ENCODE measurements at places on chromosomes 5 and 9.

- no peak for DNase-seq
These were observed 27.3 kb upstream of the ANGPTL2 start for GRCh38 chr9:127149463-127150390.

- no peak for DNase-seq
These were observed 25.4 kb downstream of the IRF1 start for GRCh38 chr5:132465059-132465707.

DNA sequence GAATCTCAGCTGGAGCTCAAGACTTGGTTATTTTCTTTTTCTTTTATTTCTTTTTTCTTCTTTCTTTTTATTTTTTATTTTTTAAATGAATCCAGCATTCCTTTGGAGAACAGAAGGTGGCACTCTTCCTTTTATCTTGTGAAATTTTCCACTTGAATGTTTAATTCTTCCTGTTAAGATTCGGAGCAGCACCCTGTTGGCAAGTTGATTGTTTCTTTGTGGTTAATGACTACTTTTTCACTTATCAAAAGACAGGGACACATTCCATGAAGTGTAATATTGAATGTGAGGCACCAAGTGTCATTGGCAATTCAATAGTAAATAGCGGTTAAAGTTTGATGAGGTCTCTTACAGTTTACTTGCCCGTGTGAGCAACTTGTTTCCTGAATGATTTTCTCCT is 240.5 kb upstream of the CHD1 start:
- peak; percentile 29 for DNase-seq

DNA sequence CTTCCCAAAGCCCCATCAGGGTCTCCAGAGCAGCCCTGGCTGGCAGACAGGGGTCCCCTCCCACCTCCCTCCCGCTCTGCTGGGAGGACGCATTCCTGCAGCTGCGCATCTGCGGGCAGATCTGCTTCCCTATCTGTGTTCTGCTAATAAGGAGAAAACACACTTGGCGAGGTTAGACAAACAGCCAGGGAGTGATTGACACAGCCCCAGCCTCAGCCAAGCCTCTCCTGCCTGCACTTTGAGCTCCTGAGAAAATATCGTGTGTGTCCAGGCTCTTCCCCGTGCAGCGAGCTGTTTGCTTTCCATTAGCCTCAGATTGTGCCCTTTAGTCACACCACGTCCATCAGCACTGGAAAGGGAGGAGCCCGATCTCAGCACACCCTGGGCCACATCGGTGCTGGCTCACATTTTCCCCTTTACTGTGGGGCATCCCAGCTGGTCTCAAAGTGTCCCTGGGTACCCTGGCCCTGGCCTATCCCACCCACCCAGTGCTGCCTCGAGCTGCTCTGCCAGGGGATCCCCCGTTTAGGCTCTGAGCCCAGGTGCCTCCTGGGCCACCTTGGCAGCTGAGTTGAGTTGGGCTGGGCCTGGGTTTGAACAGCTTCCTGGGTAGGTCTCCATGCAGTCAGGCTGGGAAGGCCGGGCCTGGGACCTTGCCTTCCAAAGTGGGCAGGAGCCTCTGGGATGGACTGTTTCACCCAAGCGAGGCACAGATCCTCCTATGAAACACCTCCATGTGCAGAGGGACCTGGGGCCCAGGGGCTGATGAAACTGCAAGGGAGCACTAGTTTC is 61.1 kb downstream of the BARX1 start:
- DNase-seq: no peak

- no peak for DNase-seq
These were observed 232.0 kb downstream of the IRX1 start for GRCh38 chr5:3827624-3828023.

- DNase-seq: no peak
These were observed 49.1 kb upstream of the TEK start for GRCh38 chr9:27059907-27060306.

GRCh38 chr9:86575825-86576525 is 221.8 kb upstream of the TUT7 start:
- no peak for DNase-seq

DNA sequence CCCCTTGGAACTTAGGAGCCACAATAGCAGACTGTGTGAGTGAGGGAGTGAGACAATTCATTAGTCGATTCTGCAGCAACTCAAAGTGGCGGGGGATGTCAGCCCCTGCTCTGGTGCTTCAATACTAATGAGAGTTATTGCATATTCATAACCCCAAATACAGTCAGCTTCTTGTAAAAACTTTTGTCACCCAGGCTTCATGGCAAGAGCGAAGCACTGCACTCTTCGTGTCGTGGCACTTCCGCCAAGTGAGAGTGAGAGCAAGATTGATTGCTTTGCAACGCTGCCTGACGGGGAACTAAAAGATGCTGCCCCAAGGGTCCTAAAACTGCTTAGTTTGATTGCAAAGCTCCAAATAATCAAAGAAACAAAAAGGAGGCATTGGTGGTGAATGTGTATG is 150.9 kb downstream of the NR2F1-AS1 start:
- no peak for DNase-seq

- peak; percentile 21 for DNase-seq
These were observed 68.6 kb downstream of the TMEM252 start for GRCh38 chr9:68472119-68472518.

GRCh38 chr5:119022017-119022745 is 33.8 kb upstream of the DTWD2 start:
- peak; percentile 50 for DNase-seq

DNA sequence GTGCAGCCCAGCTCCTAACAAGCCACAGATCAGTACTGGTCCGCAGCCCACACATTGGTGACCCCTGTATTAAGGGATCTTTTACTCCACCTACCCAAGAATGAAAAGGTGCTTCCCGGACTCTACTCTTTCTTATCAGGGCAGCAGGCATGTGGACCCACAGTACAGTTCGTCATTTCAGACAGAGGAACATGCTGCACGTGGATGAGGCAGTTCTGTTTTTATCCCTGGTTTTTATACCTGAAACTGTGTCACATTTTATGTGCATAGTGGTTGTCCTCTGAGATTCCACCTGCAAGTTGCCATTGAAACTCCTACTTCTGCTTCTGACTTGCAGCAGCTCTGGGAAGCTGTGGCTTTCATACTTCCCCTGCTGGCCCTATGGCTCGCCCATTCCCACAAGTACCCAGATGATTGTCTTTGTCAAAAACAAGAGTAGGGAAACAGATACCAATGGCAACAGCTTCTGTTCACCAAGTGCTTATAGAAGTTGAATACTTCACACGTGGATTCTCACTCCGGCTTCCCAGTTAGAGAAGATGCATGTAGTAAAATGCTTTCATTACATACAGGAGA is 208.0 kb downstream of the TRIO start:
- DNase-seq: no peak

DNA sequence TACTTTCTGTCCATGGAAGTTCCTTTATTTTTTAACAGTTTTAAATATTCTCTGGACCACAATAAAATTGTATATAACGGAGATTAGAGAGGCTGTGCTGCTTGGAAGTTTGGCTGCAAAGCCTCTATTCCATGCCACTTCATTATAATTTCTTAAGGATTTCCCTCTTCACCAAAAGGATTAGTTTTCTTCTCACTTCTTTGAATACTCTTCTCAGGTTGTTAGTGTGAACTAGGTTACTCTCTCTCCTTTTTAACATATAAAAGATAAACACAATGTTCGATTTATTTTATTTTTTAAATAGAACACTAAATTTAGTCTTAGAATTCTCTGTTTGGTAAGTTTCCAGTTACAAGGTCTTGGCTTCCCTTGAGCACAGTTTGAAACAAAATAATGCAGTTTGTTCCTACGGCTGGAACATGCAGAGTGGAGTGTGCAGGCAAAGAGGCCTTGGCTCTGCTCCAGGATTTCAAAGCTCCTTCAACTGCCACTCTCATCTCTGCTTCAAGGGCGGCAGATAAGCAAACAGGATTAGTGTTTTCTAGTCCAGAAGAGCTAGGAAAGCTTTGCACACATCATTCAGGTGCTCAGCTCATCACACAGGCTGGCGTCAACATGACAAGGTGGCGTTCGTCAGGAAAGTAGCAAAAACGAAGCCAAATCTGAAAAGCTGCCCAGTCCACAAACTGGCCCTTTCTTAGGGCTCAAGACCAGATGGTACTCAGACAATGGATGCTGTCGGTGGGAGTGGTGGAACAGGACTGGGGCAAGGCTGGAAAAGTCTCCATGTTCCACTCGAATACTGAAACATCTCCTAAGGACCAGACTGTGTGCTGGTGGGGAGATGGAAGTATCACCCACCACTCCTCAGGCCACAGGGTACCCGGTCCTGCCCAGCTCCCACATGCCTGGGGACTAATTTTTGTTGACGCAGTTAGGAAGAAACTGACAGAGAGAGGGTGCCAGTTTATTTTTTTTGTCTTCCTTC is 286.6 kb downstream of the CRB2 start:
- DNase-seq: no peak

DNA sequence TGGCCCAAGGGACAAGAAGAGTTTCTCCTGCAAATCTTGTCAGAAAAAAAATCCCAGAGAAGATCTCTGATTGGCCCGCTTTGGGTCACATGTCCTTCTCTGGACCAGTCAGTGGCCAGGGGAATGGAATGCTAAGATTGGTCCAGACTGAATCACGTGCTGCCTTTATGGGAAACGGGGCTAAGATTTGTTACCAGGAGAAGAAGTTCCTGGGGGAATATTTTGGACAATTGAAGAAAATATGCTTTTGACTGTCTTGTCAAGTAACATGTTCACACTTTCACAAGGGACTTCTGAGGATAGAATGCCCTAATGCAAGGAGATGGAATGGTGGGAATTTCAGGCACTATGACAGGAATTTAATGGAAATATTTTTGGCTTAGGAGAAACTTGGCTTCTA is 74.1 kb upstream of the SH3PXD2B start:
- no peak for DNase-seq

GRCh38 chr5:169945831-169946261 is 34.4 kb downstream of the INSYN2B start:
- peak; percentile 66 for DNase-seq

- DNase-seq: no peak
These were observed 24.2 kb upstream of the S1PR3 start for GRCh38 chr9:88966894-88967676.

GRCh38 chr5:156076912-156077311 is 250.1 kb upstream of the SGCD start:
- DNase-seq: no peak

DNA sequence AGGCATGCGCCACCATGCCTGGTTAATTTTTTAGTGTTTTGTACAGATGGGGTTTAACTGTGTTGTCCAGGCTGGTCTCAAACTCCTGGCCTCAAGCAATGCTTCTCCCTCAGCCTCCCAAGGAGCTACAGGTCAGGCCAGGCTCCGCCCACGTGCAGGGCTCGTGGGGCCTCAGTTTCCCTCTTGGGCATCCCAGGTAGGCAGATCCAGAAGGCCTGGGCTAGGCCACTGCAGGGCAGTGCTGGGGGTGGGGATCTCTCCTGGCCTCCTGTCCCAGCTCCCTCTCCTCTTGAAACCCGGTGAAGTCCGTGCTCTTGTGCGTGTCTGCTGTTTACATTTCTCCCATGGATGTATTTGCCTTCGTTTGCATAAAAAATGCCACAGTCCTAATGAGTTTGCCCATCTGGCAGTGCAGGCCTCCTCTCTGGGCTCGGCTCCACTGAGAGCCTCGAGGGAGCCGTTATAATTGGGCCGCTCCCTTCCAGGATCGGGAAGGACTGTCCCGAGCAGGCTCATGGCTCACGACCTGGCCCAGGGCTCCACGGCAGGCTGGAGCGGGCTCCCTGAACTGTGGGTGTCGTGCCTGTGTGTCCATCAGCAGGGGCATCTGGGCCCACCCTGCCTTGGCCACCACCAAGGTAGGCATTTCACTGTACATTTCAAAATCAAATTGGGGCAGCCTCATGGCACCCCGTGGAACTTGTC is 52.6 kb upstream of the RUFY1 start:
- DNase-seq: no peak

DNA sequence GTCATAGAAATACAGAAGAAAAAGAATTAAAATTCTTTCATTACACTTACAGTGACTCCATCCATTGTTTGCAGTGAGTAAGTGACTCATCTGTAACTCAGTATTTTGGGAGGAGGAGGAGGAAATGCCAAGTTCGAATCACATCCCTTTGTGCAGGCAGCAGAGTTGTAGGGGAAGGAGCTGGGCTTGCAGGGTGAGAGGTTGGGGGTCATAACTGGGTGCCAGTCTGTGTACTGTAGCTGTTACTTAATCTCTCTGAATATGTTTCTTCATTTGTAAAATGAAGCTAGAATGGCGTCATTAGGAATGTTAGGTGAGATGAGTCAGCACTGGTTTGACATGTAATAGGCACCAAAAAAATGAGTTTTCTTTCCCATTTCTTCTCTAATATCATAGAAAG is 235.7 kb upstream of the ADAMTSL1 start:
- DNase-seq: peak; percentile 98

- no peak for DNase-seq
These were observed 31.5 kb upstream of the IRX1 start for GRCh38 chr5:3564116-3564515.

DNA sequence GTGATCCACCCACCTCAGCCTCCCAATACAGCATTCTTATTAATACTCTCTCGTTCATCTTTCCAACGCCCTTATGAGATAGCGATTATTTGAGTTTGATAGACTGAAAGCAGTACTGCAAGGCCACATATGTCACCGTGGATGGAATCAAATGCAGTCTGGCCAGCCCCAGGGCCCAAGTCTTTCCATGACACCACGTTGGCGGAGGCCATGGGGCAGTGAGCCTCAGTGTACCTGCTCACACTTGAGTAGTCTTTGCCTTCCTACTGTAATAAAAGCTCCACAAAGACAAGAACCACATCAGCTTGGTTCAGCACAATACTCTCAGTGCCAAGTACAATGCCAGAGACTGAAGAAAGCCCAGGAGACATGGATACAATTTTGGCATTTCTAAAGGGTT is 88.5 kb downstream of the TTLL11 start:
- DNase-seq: no peak

- no peak for DNase-seq
These were observed 3.8 kb downstream of the DCANP1 start for GRCh38 chr5:135443161-135443960.

GRCh38 chr5:53481887-53482716 is 1.7 kb downstream of the FST start:
- peak; percentile 66 for DNase-seq

DNA sequence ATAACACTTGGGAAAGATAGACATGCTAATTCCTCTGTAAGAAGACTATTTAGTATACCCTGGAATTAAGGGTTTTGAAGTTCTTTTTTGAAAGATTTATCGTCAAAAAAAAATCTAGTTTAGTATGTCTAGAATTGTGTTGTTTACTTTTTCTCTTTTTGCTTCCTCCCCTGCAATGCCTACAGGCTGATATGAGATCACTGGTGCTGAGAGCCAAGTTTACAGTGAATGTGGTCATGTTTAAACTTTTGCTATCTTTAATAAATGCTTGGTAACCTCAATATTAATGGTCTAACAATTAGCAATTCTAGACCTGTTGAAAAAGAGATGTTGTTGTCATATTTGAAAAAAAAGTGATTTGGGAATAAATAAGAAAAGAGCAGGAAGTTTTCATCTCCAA is 86.1 kb downstream of the CWC27 start:
- no peak for DNase-seq

- no peak for DNase-seq
These were observed 213.7 kb upstream of the SNX2 start for GRCh38 chr5:122561209-122561608.

DNA sequence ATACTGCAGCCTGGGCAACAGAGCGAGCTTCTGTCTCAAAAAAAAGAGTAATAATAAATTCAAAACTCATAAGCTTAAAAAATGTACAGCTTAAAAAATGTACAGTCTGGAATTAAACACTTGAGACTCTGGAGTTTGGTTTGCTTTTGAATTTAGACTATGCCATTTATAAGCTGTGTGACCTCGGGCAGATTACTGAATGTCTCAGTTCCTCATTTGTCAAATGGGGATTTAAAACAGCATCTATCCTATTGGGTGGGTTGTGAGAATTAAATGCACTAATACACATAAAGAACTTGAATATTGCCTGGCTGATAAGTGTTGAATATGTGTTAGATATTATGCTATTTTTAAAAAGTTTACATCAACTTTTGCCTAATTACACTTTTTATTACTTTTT is 98.4 kb downstream of the SCAMP1 start:
- no peak for DNase-seq

All from HT1080 (cell line).